NCI-H226 (cell line): ENCODE measurements at places on chromosomes 7 and 10.

DNA sequence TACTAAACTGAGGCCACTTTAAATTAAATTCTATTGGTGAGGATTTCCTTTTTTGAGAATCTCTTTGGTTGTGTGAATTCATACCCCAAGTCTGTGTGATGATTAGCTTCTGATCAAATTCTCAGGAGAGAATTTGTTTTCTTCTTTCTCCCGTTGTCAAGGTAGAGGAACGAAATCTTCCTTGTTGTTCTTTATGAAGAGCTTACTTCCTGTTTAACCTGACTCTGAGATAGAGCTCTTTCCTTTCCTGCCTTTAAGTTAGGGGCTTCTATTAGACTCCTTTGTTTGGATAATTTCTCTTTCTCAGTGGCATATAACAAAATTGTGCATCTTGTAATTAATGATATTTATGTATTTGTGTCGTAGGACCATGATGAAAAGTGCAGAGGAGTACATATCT is 572.1 kb downstream of the REEP3 start:
- DNase-seq = no peak

GRCh38 chr10:104881740-104882139 is 240.7 kb downstream of the SORCS3 start:
- DNase-seq = no peak

DNA sequence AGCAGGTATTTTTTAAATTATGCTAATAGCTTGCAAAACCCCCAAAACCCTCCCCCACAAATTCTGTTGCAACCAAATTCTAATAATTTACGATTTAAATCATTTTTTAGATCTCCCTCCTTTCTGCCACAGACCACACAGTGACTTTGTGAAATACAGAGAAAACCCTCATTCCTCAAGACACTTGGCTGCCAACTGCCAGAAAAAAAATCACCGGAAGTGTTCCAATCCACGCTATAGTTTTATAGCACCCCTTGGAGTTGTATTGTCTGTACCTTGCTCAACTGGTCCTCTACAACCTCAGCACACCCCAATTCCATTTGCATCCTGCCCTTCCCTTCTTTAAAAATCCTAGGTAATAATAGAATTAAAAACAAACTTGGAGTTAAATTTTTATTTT is 560.1 kb downstream of the PARD3 start:
- DNase-seq = no peak

DNA sequence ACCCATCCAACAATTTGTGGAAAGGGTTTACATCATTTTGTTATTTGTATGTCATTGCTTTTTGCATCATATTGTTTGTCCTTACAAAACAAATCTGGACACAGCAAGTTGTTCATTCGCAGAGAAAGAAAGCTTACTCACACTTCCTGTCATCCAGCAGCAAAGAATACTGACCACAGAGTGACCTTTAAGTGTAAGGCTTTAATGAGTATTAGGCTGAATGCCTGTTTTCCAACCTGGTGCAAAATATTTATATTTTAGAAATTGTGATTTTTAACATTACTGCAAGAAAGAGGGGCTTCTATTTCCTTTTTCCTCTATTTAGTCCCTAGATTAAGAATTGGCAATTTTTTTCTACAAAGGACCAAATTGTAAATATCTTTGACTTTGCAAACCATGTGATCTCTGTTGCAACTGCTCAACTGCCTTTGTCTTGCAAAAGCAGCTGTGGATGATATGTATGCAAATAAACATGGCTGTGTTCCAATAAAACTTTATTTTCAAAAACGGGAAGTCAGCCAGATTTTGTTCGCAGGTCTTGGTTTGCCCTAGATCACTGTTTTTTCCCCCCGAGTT is 27.8 kb upstream of the ITGB1 start:
- DNase-seq = peak; percentile 40

GRCh38 chr7:105782391-105783042 is 93.9 kb downstream of the ATXN7L1 start:
- DNase-seq = peak; percentile 93

DNA sequence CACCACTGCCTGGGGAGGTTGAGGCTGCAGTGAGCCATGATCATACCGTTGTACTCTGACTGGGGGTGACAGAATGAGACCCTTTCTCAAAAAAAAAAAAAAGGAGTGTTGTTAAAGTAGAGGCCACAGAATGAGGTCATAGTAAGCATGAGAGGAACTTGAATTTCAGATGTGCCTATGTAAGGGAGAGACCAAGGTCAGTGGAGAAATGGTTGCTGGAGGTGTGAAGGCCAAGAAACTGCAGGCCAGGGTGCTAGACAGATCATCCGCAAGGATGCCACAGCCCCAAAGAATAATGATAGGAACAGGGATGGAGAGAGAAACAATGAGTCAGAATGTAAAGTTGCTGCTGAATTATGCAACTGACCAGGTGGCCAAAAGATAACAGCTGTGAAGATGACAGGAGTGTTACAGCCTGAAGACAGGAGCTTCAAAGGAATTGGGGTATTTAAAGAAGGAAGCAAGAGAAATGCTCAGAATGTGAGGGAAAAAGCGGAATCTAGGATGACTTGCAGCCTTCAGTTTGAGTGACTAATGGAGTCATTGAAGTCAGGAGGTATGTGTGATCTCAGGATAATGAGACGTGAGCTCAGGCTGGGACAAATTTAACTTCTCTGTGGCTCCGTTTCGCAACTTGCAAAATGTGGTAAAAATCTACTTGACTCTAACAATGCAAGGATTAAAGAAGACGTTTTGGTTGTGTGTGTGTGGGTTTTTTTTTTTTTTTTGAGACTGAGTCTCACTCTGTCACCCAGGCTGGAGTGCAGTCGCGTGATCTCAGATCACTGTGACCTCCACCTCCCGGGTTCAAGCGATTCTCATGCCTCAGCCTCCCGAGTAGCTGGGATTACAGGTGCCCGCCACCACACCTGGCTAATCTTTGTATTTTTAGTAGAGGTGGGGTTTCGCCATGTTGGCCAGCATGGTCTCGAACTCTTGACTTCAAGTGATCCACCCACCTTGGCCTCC is 22.2 kb downstream of the TYW1B start:
- DNase-seq = peak; percentile 49

- no peak for DNase-seq
Observed at GRCh38 chr10:104028823-104029520, 56.7 kb downstream of the COL17A1 start.

DNA sequence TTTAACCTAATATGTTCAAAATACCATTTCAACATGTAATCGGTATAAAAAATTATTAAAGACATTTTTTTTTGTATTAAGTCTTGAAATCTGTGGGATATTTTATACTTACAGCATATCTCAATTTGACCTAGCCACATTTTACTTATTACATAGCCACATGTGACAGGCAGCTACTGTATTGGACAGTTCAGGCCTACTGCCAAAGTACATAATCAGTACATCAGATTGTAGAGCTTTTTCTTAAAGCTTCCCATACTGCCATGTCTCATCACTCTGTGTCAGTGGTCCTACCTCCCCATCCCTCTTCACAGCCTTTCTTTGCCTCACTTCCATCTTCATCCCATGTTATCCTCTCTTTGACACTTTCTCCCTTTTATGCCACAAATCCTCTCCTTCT is 43.0 kb downstream of the LOXL4 start:
- DNase-seq = no peak

DNA sequence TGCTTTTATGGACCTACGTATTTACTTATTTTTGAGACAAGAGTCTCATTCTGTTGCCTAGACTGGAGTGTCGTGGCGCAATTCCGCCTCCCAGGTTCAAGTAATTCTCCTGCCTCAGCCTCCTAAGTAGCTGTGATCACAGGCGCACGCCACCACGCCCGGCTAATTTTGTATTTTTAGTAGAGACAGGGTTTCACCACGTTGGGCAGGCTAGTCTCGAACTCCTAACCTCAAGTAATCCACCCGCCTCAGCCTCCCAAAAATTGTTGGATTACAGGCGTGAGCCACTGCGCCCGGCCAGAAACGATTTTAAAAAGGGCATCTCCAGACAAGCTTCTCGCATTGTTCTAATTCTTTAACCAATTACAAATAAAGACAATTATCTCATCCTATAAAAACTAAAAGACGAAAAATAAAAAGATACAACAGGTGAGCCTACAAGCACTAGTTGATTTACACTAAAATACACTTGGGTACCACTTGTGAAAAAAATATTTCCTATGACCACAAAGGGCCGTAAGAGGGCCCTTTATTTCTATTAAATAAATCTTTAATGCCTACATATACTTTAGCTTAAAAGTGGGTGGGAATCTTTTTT is 2.4 kb downstream of the TRA2A start:
- no peak for DNase-seq

GRCh38 chr10:84698989-84699388 is 370.6 kb downstream of the CCSER2 start:
- DNase-seq = no peak

DNA sequence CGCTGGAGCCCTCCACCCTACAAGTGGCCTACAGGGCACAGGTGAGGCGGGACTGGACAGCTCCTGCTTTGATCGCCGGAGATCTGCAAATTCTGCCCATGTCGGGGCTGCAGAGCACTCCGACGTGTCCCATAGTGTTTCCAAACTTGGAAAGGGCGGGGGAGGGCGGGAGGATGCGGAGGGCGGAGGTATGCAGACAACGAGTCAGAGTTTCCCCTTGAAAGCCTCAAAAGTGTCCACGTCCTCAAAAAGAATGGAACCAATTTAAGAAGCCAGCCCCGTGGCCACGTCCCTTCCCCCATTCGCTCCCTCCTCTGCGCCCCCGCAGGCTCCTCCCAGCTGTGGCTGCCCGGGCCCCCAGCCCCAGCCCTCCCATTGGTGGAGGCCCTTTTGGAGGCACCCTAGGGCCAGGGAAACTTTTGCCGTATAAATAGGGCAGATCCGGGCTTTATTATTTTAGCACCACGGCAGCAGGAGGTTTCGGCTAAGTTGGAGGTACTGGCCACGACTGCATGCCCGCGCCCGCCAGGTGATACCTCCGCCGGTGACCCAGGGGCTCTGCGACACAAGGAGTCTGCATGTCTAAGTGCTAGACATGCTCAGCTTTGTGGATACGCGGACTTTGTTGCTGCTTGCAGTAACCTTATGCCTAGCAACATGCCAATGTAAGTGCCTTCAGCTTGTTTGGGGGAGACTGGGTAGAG is at the start of gene COL1A2:
TSS of gene COL1A2 (plus strand) at position 459 of the 704 bp plus-strand sequence. CDS start at position 596, 137 bp downstream.
- DNase-seq = no peak

- no peak for DNase-seq
Observed at GRCh38 chr10:67222934-67223333, 297.1 kb downstream of the LRRTM3 start.

- DNase-seq = no peak
Observed at GRCh38 chr10:121578965-121579364, 19.3 kb downstream of the FGFR2 start.

GRCh38 chr7:38276096-38276877 is 2.9 kb upstream of the TARP start:
- DNase-seq = no peak

GRCh38 chr7:52537051-52537450 is 498.4 kb upstream of the POM121L12 start:
- DNase-seq = no peak

DNA sequence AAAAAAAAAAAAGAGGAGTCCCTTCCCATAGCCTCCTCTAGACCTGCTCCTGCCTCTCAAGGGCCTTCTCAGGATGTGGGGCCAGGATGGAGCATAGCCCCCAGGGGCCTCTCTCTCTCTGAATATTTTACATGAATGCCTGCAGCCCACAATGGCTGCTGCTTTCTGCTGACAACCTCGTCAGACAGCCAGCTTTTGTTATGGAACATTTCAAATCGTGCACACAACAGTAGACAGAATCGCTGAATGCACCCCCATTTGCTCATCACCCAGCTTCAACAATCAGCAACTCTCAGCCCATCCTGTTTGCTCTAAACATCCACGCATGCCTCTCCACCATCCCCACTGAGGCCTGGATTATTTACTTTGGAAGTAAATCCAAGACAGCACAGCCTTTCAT is 5.4 kb downstream of the PLAC9 start:
- DNase-seq = no peak

GRCh38 chr7:117715784-117716445 is 157.3 kb downstream of the CTTNBP2 start:
- peak; percentile 74 for DNase-seq

DNA sequence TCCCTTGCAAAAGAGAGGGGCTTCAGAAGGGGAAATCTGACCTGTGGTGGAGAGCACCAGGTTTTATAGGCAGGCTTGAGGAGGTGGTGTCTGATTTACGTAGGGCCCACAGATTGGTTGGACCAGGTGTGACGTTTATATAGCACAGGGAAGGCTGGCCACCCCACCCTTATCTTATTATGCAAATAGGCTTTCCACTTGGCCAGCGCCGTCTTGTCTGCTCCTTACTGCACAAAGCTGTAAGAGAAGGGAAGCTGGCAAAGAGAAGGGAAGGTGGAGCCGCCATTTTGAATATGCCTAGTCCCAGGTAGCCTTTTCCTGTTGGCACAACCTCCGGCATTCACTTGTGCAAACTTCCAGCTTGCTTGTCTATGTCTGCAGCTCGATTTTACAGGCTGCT is 221.4 kb downstream of the GATA3 start:
- no peak for DNase-seq

DNA sequence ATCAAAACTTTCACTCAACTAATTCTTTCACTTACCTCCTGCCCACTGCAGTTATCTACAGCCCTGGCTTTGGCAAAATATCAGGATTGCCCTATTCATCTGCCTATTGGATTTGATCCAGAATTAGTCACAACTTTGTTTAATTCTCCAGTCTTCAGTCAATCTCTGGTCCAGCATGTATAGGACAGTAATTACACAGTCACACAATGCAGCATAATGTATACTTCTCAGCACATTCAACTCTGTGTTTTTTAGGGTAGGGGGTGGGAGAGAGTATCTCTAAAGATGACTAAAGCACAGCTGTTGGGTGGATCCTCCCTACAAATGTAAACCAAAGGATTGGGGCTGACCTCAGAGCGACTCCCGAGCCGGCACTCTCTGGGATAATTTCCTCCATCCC is 17.7 kb upstream of the NRP1 start:
- DNase-seq = peak; percentile 17

DNA sequence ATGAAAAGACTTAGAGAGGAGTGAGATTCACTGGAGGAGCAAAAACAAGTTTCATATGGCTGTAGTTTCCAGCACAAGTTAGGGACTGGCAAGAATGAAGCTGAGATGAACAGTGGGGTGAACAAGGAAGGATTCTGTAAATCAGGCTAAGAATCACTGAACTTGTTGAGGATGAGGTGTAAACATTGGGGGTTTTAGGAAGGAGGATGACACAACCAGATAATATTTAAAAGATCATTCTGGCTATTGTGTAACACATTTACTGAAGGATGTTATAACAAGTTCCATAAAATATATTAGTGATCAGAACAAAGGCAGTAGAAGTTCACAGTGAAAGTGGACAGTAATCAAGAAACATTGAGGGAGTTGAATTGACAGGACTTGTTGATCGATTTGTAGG is 68.9 kb downstream of the CD36 start:
- no peak for DNase-seq

- no peak for DNase-seq
Observed at GRCh38 chr10:29508554-29509244, 126.1 kb downstream of the SVIL start.

GRCh38 chr10:63825111-63825510 is 303.9 kb downstream of the REEP3 start:
- DNase-seq = no peak
